ENCODE measurements at places on chromosomes 2 and 18.

GRCh38 chr2:215949991-215950404, 63.4 kb downstream of the MREG start:
- peak; percentile 50 for DNase-seq

GRCh38 chr2:227370791-227371312, 8.3 kb downstream of the TM4SF20 start:
- DNase-seq = no peak

- peak; percentile 70 for DNase-seq
Observed at GRCh38 chr2:144516981-144517865, 2.7 kb downstream of the ZEB2 start.

- DNase-seq = no peak
Observed at GRCh38 chr2:144374163-144374661, 145.7 kb downstream of the ZEB2 start.

DNA sequence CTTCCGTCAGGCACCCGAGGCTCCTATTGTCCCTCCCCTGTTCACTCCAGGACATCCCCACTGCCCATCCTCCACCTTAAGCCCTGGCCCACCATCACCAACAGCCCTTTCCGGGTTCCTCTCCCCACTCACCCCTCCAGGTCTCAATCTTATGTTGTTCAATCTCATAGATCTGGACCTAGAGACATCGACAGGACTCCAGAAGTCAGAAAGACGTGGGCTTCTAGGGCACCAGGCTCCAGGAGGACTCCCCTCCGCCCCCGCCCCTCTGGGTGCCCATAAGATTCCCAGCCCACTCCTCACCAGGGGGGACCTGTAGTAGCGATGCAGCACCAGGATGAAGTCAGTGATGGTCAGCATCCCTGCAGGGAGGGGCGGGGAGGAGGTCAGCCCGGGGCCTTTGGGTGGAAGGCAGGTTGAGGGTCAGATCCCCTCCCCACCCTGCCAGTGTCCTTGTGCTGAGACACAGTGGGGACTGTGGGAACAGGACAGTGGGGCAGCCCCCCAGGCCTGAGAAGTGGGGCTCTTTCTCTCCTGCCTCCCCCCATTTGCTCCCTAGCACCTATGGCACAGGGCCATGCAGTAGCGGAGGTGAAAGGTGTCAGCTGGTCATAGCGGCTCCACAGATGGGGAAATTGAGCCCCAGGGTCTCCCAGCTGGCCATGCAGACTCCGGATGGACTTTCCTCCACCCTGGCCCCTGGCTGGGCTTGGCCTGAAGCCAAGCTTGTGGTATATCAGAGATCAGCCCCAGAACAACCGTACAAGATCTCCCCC, 3.7 kb downstream of the PRKAG3 start:
- DNase-seq = no peak

DNA sequence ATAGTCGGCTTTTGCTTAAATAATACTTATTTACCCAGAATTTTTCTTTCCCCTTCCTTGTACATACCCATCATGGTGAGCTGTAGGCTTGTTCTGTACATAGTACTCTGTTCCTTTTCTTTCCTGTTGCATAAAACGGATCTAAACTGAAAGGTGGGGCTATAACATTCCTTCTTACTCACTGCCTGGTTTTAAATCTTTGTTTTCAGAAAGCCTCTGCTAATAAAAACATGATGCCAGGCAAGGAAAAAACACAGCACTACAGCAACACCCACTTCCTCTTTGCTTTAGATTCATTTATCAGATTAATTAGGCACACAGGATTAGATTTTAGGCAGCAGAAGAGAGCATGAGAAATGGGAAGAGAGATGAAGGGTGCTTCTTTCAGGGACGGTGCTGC, 19.6 kb upstream of the STON1 start:
- no peak for DNase-seq

DNA sequence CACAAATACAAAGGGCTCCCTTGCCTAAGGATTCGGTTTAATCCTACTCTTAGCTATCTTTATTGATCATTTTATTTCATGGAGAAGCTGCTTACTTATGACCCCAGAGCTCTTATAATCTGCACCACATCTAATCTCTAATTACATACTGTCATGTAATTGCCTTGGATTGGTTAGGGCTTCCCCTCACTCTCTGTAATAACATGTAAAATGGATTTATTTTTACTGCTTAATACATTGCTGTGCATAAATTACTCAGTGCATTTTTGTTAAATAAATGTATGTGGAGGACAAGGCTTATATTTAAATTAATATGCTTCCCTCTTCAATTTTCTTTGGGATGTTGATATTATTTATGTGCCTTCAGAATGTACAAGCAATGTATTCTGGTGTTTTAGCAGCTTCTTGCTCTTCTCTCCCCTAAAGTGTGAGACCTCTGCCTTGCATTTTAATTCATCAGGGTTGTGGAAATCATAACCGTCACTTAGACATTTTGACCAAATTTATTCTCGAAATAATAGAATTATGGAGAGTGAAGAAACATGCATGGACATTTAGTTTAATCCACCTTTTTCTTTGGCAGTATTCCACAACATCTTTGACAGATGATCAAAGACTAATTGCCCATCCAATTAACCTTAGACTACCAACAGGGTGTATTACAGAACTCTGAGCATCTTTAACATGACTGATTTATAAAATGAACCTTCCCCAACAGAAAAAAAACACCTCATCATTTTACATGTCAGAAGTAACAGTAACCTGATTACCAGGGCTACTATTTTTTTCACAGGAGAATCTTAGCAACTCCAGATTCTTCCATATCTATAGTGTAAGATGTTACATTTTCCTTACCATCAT, 692.6 kb downstream of the LRRTM4 start:
- DNase-seq = no peak

GRCh38 chr2:200408428-200409316, 101.2 kb downstream of the KCTD18 start:
- DNase-seq = no peak

- DNase-seq = no peak
Observed at GRCh38 chr2:23599667-23600066, 214.7 kb downstream of the KLHL29 start.

DNA sequence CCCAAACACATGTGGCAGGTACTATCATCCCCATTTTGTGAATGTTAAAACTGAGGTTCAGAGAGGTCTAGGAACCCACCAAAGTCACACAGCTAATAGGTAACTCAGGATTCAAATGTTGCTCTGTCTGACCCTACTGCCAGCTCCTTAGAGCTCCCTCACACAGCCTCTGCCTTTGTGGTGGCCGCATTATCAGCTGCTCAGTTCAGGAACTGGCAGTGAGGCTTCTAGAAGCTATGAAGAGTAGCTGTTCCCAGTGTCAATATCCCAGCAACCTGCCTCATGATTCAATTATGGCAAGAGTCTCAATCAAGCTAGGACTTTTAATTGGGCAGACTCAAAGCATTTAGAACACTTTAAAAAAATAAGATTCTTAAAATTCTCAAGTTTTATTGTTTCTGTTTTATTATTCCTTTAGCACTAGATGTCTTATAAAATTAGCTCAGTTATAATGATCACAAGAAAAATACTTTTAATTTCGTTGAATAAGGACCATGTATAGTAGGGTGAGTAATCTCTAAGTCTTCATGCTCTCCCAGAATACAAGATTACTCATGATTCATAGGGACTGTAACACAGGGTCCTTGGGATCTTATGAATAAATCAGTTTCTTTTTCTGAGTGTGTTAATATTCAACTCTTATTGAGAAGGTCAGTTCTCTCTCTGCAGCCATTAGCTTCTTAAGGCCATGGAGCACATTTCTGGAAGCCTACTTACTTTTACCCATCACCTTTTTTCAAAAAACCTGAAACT, 342.7 kb downstream of the RND3 start:
- DNase-seq = no peak

DNA sequence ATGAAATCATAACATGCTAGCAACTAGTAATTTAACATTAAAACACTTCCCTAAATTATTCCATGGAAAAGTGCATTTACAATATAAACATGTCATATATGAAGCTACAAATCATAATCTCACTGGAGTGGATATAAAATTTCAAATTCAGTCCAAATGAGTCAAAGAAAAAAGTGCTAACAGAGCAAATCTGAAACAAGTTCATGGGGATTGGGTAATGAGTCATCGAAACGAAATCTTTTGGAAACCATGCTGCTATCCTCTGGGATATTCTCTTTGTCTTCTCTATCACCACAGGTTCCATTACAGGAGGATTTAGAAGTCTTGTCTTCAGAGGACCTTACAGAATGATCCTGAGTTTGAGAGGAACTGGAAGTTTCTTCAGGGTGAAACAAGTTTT, 34.1 kb downstream of the STK17B start:
- no peak for DNase-seq

DNA sequence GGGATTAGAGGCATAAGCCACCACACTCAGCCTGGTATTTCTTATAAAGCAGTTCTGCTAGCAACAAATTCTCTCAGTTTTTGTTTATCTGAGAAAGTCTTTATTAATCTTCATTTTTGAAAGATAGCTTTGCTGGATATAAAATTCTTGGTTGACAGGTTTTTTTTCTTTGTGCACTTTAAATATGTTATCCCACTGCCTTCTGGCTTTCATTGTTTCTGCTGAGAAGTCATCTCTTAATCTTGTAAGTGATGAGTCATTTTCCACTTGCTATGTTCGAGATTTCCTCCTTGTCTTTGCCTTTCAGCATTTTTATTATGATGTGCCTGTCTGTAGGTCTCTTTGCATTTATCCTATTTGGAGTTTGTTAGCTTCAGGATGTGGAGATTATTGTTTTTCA, 5.9 kb upstream of the ELAC1 start:
- DNase-seq = no peak

GRCh38 chr2:696463-696862, 19.3 kb upstream of the TMEM18 start:
- no peak for DNase-seq

DNA sequence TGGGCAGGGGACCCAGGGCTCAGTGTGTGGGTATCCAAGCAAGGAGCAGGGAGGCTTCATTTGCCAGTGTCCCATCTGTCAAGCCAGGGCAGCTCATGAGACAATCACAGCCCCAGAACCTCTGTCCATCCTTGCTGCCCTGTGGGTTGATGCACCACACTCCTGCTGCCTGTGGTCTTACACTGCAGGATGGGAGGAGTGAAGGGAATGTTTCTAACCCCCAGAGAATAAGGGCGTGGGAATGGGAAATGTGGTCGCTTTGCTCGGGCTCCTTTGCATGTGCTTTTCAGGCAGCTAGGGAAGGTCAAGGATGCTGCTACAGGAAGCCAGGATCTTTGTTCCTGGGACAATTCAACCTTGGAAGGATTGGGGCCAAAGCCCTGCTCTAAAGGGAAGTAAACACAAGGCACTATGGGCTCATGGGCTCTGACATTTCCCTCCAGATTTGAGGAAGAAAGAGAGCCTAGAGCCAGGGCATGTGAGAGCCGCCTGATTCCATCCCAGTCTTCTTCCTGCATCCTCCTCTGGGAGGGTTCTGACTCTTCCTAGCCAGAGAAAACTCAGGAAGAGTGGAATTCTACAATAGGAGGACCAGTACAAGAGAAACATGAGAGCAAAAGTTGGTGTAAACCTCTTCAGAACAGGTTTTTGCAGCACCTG, 18.8 kb upstream of the MAP3K20 start:
- DNase-seq = no peak

GRCh38 chr18:28584731-28585130, 407.8 kb upstream of the CDH2 start:
- no peak for DNase-seq
